ENCODE measurements at places on chromosomes 6 and 20.

GRCh38 chr6:46217671-46218131 lies 46.9 kb upstream of the ENPP5 start:
- no peak for DNase-seq

DNA sequence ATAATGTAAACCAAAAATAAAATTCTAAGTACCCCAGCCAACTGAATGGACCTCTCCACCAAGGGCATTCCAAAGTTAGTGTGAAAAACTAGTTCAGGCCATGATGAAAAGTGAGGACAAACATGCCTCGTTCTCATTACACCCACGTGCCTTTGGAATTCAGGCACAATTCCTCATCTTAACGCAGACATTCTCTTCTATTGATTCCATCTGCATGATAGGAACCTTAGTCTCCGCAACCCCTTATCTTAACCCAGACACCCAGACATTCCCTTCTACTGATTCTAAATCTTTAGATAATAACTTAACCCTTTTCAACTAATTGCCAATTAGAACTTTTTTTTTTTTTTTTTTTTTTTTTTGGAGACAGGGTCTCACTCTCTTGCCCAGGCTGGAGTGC lies 7.6 kb upstream of the SERPINB6 start:
- DNase-seq: no peak

GRCh38 chr20:57970856-57971255 lies 257.6 kb downstream of the ANKRD60 start:
- no peak for DNase-seq

DNA sequence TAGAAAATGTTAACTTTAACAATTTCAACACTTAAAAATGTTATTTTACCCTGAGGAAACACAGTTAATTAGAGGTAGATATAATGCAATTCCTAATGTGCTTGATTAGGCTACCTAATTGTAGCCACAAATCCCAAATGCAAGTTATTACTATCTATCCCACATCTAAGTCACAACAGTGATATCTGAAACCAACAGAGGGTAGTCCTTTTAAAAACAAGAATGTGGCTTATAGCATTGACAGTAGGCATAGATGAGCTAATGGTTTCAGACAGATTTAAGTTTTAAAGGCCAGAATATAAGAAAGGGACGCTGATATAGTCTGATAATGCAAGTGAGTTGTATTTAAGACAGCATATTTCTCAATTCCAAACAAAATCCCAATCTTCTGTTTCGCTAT lies 23.0 kb downstream of the PLN start:
- no peak for DNase-seq

GRCh38 chr6:19327661-19328060 lies 509.5 kb upstream of the ID4 start:
- no peak for DNase-seq

DNA sequence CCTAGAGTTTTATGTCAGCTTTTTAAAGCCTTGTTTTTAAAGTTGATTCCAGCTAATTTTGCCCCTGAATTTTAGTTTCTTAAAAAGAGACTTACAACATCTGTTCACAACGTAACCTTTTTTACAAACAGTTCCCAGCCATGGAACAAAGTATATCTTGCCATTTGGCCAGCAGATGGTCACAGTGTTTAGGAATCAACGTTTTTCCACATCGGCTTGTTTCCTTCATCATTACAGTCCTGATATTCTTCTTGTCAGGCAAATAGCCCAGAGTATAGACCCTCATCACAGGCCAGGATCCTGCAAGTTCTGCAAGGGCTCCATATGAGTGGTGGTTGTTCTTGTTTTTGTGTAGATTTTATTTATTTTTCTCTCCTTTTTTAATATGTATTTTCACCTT lies 341.7 kb upstream of the HTR1E start:
- DNase-seq: no peak

GRCh38 chr20:59920944-59921343 lies 12.5 kb downstream of the SYCP2 start:
- no peak for DNase-seq

GRCh38 chr6:13716225-13716954 lies 4.8 kb upstream of the RANBP9 start:
- DNase-seq: no peak

DNA sequence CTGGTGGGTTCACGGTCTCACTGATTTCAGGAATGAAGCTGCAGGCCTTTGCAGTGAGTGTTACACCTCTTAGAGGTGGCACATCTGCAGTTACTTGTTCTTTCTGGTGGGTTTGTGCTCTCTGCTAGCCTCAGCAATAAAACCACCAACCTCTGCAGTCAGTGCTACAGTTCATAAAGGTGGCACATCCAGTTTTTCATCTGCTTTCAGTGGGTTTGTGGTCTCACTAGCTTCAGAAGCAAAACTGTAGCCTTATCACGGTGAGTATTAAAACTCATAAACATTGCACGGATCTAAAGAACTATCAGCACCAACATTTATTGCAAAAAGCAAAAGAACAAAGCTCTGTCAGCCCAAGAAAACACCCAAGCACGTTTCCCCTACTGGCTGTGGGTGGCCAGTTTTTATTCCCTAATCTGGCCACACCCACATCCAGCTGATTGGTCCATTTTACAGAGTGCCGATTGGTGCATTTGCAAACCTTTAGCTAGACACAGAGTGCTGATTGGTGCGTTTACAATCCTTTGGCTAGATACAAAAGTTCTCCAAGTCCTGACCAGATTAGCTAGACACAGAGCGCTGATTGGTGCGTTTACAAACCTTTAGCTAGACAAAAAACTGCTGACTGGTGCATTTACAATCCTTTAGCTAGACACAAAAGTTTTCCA lies 3.4 kb upstream of the TMEM14C start:
- DNase-seq: no peak

GRCh38 chr6:151325075-151326050 lies 66.0 kb downstream of the ZBTB2 start:
- no peak for DNase-seq

DNA sequence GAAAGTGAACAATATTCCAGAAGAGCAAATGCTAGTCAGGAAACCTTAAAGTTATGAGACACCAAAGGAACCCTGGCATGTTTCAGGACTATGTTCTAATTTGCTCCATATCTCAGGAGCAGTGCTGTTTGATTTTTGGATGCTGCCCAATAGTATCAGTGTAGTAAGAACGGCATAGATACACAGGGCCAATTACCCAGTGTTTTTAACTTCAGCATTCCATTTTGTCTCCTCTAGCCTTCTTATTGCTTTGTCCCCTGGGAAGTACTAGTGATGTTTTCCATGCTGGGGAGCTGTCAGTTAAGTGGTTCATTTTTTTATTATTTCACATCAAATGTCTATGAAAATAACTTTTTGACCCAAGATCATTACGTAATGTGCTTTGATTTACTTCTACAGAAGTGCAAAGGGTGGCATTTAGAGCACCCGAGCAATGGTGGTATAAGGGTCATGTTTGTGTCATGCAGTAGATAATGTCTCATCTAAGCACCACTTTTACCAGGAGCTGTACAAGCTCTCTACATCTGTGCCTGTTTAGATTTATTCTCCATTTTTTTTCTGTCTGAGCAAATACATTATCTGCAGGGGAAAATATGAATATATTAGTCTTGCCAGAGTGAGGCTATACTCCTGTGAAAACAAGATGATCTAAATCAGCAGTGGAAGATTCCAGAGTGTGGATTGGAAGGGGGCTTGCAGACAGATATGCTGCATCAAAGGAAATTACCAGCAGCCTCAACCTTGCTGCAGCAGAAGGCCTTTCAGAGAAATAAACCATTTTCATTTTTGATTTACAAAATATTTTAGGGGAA lies 198.8 kb upstream of the OPRM1 start:
- DNase-seq: no peak

DNA sequence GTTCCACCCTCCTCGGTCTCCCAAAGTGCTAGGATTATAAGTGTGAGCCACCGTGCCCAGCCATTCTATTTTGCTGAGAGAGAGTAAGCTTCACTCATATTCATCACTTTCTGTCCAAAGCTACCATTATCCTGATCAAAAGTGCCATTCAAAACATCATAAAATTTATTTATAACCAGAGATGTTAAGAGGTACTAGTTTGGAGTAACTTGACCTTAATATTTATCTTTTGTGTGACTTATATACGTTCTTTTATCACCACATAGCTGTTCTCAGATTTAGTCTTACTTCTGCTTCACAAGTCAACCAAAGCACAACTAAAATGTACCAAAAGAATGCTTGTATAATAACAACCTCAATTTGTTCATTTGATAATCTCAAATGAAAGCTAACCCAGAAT lies 18.1 kb downstream of the AKIRIN2 start:
- no peak for DNase-seq

- no peak for DNase-seq
Observed at GRCh38 chr6:168303982-168304751, 15.4 kb downstream of the DACT2 start.

- DNase-seq: no peak
Observed at GRCh38 chr6:17413313-17413750, 19.9 kb downstream of the CAP2 start.

GRCh38 chr6:28941684-28942448 lies 18.1 kb upstream of the TRIM27 start:
- peak; percentile 82 for DNase-seq

DNA sequence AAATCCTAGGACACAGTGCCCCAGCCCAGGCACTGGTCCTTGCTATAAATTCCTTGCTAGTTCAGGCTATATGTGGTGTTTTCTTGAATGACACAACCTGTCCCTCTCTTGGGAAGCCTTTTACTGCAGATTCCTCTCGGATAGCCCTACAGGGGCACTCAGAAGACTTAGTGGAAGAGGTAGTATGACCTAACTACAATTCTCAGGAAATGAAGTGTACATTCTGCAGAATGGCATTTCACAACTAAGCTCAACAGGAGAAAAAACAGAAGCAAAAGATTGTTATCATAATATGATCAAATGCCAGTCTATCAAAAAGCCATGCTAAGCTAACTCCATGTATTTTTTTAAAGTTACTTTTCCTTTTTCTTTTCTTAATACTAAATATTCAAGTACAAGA lies 66.3 kb upstream of the FBXL4 start:
- DNase-seq: peak; percentile 50

- no peak for DNase-seq
Observed at GRCh38 chr6:99333068-99333467, 16.4 kb downstream of the FAXC start.

DNA sequence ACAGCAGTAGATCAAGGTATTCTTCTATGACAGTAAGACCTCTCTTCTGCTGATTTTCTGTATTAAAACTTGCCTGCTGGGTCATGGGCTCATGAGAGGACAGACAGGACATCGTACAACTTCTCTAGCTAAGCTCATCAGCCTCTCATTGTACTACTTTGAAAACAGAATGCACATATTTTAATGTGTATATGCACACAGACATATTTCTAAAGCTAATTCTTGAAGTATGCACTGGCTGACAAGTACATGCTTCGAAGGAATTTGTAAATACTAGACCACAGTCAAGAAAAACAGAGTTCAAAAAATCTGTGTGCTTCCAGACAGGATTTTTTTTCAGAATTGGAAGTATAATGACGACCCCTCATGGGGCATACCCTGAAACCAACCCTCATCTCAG lies 81.7 kb upstream of the CD83 start:
- DNase-seq: no peak

- DNase-seq: no peak
Observed at GRCh38 chr6:53801022-53801421, 6.2 kb downstream of the LRRC1 start.

- DNase-seq: no peak
Observed at GRCh38 chr6:164039954-164040375, 625.4 kb downstream of the QKI start.

DNA sequence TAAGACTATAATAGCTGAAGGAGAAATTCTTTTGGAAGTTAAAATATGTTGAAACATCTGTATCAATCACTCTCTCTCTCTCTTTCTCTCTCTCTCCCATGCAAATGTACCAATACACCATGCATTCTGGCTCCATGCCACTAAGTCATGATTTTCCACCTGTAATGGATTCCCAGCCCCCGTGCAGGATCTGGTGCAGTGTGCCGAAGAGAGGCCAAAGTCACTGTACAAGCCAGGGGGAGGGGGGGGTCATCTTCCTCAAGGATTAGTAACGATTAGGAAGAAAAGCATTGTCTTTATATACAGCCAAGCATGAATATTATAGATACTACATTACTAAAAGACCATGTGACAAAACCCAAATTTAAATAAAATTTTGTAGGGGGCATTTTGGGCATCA lies 725.1 kb downstream of the KIF16B start:
- DNase-seq: no peak

DNA sequence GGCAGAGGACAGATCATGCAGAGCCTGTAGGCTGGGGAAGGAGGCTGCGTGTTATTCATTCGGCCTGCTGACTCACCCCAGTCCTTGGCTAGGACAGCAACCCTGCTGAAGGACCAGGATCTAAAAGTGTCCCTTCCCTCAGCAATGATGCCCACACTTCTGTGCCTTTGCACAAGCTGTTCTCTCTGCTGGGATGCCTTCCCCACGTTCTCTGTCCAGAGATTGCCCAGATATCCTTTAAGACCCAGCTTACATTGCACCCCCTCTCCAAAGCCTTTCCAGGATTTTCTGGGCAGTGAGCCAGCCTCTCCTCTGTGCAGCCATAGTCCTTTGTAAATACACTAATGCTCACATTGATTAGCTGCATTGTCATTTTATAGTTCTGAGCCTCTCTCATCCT lies 99.3 kb upstream of the CHD6 start:
- no peak for DNase-seq

GRCh38 chr20:24987873-24988835 lies 4.4 kb downstream of the APMAP start:
- DNase-seq: peak; percentile 13

GRCh38 chr6:74755778-74756177 lies 450.1 kb downstream of the COL12A1 start:
- no peak for DNase-seq

DNA sequence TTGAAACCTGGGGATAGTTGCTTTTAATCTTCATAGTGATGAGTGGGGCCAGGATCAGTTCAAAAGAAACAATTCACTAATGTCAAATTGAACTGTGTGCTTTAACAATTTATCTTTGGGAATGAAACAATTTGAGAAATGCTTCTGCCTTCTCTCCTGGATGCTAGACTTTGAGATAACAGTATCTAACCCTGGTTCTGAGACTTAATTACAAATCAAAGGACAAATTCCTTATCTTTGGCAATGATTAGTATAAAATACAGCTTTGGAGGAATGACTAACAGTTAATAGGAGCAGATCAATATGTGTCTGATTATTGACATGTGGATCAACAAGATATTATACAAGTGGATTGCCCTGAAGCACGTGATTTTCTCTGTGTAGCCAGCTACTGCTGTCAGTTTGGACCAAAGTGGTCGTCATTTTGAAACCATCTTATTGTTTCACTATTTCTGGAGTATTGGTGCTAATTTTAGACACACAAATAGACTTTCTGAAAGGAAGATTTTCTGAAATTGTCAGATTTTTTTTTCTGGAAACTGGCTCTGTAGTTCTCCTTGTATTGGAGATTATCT lies 6.2 kb upstream of the FLRT3 start:
- no peak for DNase-seq

GRCh38 chr6:147283460-147283859 lies 79.2 kb downstream of the STXBP5 start:
- DNase-seq: peak; percentile 61

GRCh38 chr6:65253041-65253440 lies 454.0 kb downstream of the EYS start:
- no peak for DNase-seq

- DNase-seq: peak; percentile 82
Observed at GRCh38 chr6:44452725-44453124, 65.2 kb downstream of the CDC5L start.
